ENCODE measurements at places on chromosomes 1 and 21. TPM values are rescaled to one million over a fixed set of nuclear protein-coding genes. Genes with fewer than 3 reads are reported as not detected.

Gene TFF2
- not detected for total RNA-seq

Gene DPH5
- 25.5 TPM for total RNA-seq

DNA sequence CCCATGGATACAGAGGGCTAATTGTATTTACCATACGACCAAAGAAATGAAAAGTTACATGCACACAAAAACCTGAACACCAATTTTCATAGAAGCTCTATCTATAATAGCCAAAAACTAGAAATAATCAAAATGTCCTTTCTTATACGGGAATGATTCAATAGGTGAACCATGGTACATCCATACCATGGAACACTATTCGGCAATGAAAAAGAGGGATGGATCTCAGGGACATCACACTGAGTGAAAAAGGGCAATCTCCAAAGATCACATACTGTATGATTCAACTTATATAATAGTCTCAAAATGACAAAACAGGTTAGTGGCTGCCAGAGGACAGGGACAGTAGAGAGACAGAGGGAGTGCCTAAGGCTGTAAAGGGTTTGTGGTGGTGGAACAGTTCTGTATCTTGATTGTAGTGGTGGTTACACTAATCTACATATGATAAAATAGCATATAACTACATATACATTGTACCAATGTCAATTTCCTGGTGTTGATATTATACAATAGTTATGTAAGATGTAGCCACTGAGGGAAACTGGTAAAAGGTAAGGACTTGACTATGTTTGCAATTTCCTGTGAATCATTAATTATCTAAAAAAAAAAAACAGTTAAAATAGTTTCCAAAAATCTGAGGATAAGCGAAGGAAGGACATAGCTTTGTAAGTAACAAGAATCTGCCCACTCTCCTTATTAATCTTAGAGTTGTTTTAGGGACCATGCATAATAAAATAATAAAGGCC, 3.7 kb downstream of the RSBN1 start:
- no peak for DNase-seq
- no peak overlapping the region for H3K27ac ChIP-seq

DNA sequence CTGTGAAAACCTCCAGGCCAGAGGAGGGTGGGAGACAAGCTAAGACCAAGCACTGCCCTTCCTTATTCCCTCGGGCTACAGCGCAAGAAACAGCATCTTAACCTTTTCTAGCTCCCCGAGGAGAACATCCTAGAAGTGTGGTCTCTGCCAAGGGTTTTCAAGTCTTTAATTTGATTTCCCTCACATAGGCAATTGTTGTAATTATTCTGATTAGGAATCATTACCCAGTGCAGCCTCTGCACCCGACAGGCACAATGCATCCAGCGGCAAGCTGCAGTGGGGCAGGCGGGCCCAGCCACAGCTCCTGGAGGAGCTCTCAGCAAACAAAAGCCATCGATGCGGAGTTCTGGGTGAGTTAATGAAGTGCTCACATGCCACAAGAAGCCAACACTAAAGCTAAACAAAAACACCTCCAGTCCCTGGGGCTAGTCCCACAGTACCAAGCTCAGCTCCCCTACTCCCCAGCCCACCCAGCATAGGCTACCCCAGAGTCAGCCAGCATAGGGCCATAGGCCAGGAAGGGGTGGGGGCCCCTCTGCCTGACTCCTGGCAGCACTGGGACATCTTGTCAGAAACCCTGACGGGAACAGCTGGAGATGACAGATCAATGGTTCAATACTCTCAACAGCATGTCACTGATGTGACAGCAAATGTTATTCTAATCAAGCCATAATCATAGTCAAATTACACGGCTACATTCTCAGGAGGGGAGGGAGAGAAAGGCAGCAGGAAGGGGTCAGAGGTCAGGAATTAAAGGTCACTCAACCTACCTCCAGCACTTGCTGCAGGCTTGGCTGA, 42.5 kb downstream of the ERI3 start:
- DNase-seq, result no peak
- H3K36me3 ChIP-seq, result peaks cover 5% of the 10 kb centered on the region
- no peak overlapping the region for H3K27ac ChIP-seq
- H3K27me3 ChIP-seq, result no peaks in the 10 kb centered on the region
- no peak overlapping the region for H3K4me3 ChIP-seq

- H3K27me3 ChIP-seq, result no peaks in the 10 kb centered on the region
- H3K4me1 ChIP-seq, result no peaks in the 10 kb centered on the region
- no peak overlapping the region for H3K27ac ChIP-seq
- no peak for DNase-seq
- H3K4me3 ChIP-seq, result no peak overlapping the region
- H3K36me3 ChIP-seq, result no peaks in the 10 kb centered on the region
These were observed 146.5 kb upstream of the TNR start for GRCh38 chr1:175889848-175890247.

DNA sequence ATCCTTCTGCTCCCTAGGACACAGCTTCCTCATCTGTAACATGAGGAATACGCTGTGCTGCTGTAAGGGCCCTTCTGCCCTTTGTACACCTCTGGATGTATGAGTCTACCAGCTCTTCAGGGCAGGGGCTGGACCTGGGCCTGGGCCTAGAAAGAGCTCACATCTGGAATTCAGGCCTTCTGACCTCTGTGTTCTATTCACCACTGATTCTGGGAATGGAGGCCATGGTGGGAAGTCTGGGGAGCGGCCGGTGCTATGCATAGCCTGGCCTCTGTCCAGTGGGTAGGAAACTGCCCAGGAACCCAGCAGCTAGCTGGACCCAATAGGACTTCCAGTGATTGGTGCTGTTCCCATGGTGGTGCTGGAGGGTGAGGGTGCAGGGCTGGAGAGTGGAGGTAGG, 11.0 kb upstream of the GPR61 start:
- no peak overlapping the region for H3K27ac ChIP-seq
- H3K4me3 ChIP-seq, result no peak overlapping the region
- peaks cover 22% of the 10 kb centered on the region for H3K4me1 ChIP-seq
- DNase-seq, result no peak
- no peaks in the 10 kb centered on the region for H3K36me3 ChIP-seq
- H3K27me3 ChIP-seq, result peaks cover 13% of the 10 kb centered on the region

DNA sequence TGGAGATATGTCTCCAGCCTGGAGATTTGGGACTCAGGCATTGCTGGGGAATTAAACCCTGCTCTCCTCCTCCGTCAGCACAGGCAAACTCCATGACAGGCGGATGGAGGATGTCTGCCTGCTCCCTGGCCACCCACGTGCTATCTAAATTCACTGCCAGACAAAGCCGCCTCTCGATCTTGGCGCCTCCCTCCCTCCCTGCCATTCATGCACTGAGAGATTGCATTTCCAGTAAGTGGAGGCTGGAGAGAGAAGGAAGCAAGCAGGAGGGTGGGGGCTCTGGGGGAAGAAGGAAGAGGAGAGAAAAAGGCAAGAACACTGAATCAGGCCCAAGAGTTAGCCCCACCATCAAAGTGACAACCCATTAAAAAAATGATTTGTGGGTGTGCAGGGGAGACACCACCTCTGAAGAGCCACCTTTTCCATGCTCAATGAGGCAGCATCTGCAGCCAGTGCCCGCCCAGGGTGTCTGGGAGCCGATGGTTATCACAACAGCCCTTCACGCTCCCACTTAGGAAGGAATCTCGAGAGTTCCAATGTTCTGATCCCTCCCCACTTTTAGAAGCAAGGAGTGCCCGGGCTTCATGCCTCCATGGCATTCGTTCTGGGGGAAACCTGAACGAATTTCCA, 183.0 kb downstream of the HIVEP3 start:
- H3K36me3 ChIP-seq, result no peaks in the 10 kb centered on the region
- peaks cover 45% of the 10 kb centered on the region for H3K4me1 ChIP-seq
- H3K27me3 ChIP-seq, result no peaks in the 10 kb centered on the region
- H3K4me3 ChIP-seq, result no peak overlapping the region
- no peak for DNase-seq

DNA sequence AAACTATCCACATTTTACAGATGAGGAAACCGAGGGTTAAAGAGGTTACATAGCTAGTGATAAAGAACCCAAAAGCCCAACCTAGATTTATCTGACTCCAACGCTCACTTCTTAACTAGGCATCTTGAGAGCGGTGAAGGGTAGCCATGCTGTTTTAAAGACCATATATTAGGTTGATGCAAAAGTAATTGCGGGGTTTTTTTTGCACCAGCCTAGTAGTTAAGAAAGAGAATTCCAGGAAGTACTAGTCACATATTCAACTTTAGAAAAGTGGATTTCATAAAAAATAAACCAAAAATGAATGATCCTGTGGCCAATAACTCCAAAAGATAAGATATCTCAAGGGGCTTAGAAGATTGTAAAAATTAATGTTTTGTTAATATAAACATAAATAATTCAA, 162.1 kb downstream of the GLUL start:
- no peaks in the 10 kb centered on the region for H3K36me3 ChIP-seq
- no peak overlapping the region for H3K27ac ChIP-seq
- DNase-seq, result no peak
- no peaks in the 10 kb centered on the region for H3K4me1 ChIP-seq

GRCh38 chr1:236944556-236944955, 59.7 kb downstream of the MT1HL1 start:
- peaks cover 3% of the 10 kb centered on the region for H3K27me3 ChIP-seq
- no peak overlapping the region for H3K4me3 ChIP-seq
- no peak for DNase-seq
- no peaks in the 10 kb centered on the region for H3K36me3 ChIP-seq
- H3K27ac ChIP-seq, result no peak overlapping the region
